ENCODE measurements at places on chromosomes 1 and 21. TPM values are rescaled to one million over a fixed set of nuclear protein-coding genes. Genes with fewer than 3 reads are reported as not detected.
A peak's percentile ranks its signal among the peaks of the same experiment; 100 is the strongest.

- peaks cover 16% of the 10 kb centered on the region for H3K27me3 ChIP-seq
- no peak overlapping the region for H3K27ac ChIP-seq
- peak; percentile 36 for DNase-seq
- no peak overlapping the region for H3K4me3 ChIP-seq
- H3K4me1 ChIP-seq: peaks cover 7% of the 10 kb centered on the region
Measured at GRCh38 chr1:41268154-41268770, 26.2 kb upstream of the SCMH1 start.

- DNase-seq: no peak
- no peaks in the 10 kb centered on the region for H3K36me3 ChIP-seq
Measured at GRCh38 chr1:73832276-73833181, 365.4 kb downstream of the LRRIQ3 start.

- H3K4me3 ChIP-seq: peak overlapping the region; percentile 21
- peak overlapping the region; percentile 90 for H3K27ac ChIP-seq
- H3K36me3 ChIP-seq: peaks cover 29% of the 10 kb centered on the region
- no peaks in the 10 kb centered on the region for H3K27me3 ChIP-seq
- peaks cover 68% of the 10 kb centered on the region for H3K4me1 ChIP-seq
- no peak for DNase-seq
Measured at GRCh38 chr1:203663294-203663693, 36.7 kb downstream of the ATP2B4 start.

SMIM1 gene
- 1.0 TPM for total RNA-seq

- peaks cover 10% of the 10 kb centered on the region for H3K27me3 ChIP-seq
- no peaks in the 10 kb centered on the region for H3K36me3 ChIP-seq
- H3K4me1 ChIP-seq: no peaks in the 10 kb centered on the region
- no peak overlapping the region for H3K4me3 ChIP-seq
- no peak for DNase-seq
Measured at GRCh38 chr1:213998785-213999184, 11.0 kb downstream of the PROX1 start.

- peaks cover 6% of the 10 kb centered on the region for H3K4me1 ChIP-seq
- H3K36me3 ChIP-seq: peaks cover 30% of the 10 kb centered on the region
- no peaks in the 10 kb centered on the region for H3K27me3 ChIP-seq
- no peak overlapping the region for H3K27ac ChIP-seq
- DNase-seq: no peak
Measured at GRCh38 chr1:39971138-39971537, 16.2 kb downstream of the MFSD2A start.

- no peak overlapping the region for H3K27ac ChIP-seq
- DNase-seq: no peak
- H3K4me3 ChIP-seq: no peak overlapping the region
- no peaks in the 10 kb centered on the region for H3K27me3 ChIP-seq
- no peaks in the 10 kb centered on the region for H3K4me1 ChIP-seq
Measured at GRCh38 chr1:220182111-220182510, 88.2 kb downstream of the IARS2 start.

GRCh38 chr1:206896261-206896660, 982 bp upstream of the IL24 start:
- peaks cover 3% of the 10 kb centered on the region for H3K36me3 ChIP-seq
- H3K27ac ChIP-seq: peak overlapping the region; percentile 84
- H3K4me3 ChIP-seq: no peak overlapping the region
- peaks cover 65% of the 10 kb centered on the region for H3K4me1 ChIP-seq
- DNase-seq: no peak

GRCh38 chr1:93143136-93143535, 37.1 kb downstream of the TMED5 start:
- H3K36me3 ChIP-seq: peaks cover 26% of the 10 kb centered on the region
- no peak overlapping the region for H3K4me3 ChIP-seq
- no peak overlapping the region for H3K27ac ChIP-seq

DNA sequence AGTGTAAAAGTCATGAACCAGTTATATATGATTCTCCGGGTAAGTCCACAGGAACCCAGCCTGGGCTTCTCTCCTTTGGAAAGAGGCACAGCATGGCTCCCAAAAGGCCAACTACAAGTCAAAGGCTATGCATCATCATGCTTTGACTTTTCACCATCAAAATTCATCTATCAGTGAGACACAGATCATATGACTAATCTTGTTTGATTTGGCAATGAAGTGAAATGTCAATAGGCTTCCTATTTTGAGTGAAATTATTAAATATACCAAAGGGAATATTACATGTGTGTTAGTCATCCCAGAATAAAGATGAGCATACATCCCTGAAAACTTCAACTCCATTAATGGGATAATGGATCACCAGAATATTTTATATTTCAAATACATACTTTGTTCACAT, 83.5 kb upstream of the ADGRL2 start:
- no peaks in the 10 kb centered on the region for H3K27me3 ChIP-seq
- no peaks in the 10 kb centered on the region for H3K36me3 ChIP-seq
- H3K27ac ChIP-seq: no peak overlapping the region
- DNase-seq: no peak
- H3K4me3 ChIP-seq: no peak overlapping the region

SLC1A7 gene
- total RNA-seq: not detected

DNA sequence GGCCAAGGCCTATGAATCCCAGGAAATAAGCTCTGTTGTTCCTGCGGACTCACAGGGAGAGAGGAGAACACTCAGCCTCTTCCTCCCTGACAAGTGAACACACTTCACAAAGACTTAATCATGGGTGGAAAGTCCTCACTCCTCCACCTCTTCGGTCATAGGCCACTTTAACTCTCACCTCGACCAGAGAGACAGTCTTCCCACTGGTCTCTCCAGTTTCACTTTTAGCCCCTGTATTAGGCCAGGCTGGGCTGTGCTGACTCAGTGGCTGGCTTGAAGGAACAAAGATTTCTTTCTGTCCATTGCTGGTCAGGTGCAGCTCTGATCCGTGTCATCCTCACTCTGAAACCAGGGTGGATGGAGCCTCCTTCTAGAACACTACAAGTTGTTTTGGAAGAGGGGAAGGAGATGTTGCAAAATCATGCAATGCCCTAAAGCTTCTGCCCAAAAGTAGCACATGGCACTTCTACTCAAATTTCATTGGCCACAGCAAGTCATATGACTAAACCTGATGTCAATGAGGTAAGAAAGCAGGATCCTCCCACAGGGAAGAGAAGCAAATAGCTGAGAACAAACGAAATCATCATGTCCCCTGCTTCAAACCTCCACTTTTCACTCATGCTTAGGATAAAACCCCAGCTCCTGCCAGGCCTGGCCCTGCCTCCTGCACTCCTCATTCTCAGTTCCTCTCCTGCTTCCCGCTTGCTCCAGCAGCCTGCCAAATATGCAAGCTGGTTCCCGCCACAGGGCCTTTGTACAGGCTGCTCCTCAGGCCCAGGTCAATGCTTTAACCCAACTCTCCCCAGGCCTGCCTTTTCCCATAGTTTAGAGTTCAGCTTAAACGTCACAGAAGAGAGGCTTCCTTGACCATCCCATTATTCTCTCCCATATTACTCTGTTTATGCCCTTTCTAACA, 150.5 kb upstream of the RUNX3 start:
- H3K36me3 ChIP-seq: peaks cover 6% of the 10 kb centered on the region
- H3K27me3 ChIP-seq: peaks cover 18% of the 10 kb centered on the region
- DNase-seq: no peak

RNU1-4 gene
- 2,178 TPM for total RNA-seq

GRCh38 chr1:196773713-196774112, 927 bp upstream of the CFHR3 start:
- no peak for DNase-seq
- no peak overlapping the region for H3K4me3 ChIP-seq

DNA sequence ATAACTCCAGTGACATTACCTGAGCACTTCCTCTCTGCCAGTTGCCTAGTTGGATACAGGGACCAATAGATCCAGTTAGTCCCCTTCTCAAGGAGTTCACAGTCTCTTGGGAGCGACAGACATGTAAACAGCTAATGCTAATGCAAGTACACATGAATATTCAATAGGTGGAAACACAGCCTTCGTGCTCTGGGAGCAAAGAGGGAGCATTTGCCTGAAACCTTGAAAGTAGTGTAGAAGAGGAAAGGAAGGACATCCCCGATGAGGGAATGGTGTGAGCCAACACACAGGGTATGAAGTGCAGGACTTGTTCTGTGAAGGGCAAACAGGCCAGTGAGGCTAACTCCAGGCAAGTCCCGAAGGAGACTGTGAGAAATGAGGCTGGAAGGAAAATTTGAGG, 3.8 kb upstream of the TMEM222 start:
- no peak overlapping the region for H3K4me3 ChIP-seq
- H3K36me3 ChIP-seq: peaks cover 3% of the 10 kb centered on the region
- DNase-seq: no peak
- no peaks in the 10 kb centered on the region for H3K27me3 ChIP-seq
- H3K4me1 ChIP-seq: peaks cover 8% of the 10 kb centered on the region

DNA sequence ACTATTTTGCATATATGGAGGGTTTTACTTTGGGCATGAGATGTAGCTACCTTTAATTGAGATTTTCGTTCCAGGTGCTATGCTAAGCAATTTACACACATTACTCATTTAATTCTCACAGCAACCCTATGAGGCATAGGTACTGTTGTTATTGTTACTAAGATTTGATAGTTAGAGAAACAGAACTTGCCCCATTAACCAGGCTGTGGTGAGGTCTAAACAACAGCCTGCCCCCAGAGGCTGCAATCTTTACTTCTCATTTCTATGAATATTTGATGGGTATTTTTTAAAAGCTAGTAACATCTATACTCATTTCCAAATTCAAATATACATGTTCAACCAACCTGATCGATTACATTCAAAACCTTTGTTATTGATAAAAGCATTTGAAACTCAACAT, 155.6 kb downstream of the GALNT2 start:
- peaks cover 18% of the 10 kb centered on the region for H3K4me1 ChIP-seq
- DNase-seq: no peak
- no peaks in the 10 kb centered on the region for H3K27me3 ChIP-seq
- H3K4me3 ChIP-seq: no peak overlapping the region
- H3K27ac ChIP-seq: no peak overlapping the region

DNA sequence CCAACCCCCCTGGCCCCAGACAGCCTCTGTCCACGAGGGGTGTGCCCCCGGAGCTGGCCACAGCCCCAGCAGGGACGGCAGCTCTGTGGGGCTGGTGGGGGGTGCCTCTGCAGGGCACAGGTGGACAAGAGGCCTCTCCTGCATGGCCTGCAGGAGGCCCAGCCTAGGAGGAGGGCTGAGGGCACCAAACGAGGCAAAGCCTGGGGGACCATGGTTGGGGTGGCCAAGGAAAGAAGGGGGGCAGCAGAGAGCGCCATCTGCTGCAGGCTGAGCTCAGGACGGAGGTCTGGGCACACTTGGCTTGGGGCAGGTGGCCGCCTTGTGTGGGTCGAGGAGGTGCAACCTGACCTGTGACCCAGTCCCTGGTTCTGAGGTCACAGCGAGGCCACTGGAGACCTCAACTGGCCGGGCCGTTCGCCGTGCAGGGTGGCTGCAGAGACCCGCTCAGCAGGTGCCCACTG, 27.3 kb downstream of the RRP1 start:
- peaks cover 1% of the 10 kb centered on the region for H3K27me3 ChIP-seq
- H3K36me3 ChIP-seq: no peaks in the 10 kb centered on the region
- no peak overlapping the region for H3K27ac ChIP-seq
- H3K4me3 ChIP-seq: no peak overlapping the region
- H3K4me1 ChIP-seq: peaks cover 5% of the 10 kb centered on the region
- no peak for DNase-seq

TMPRSS3 gene
- total RNA-seq: 33.7 TPM

- no peak overlapping the region for H3K27ac ChIP-seq
- no peak for DNase-seq
- H3K4me3 ChIP-seq: no peak overlapping the region
- peaks cover 21% of the 10 kb centered on the region for H3K27me3 ChIP-seq
Measured at GRCh38 chr1:31376375-31377134, 3.7 kb upstream of the FABP3 start.
